Cardiac septum (tissue), 1 donor: ENCODE measurements at places on chromosomes 4 and X.

DNA sequence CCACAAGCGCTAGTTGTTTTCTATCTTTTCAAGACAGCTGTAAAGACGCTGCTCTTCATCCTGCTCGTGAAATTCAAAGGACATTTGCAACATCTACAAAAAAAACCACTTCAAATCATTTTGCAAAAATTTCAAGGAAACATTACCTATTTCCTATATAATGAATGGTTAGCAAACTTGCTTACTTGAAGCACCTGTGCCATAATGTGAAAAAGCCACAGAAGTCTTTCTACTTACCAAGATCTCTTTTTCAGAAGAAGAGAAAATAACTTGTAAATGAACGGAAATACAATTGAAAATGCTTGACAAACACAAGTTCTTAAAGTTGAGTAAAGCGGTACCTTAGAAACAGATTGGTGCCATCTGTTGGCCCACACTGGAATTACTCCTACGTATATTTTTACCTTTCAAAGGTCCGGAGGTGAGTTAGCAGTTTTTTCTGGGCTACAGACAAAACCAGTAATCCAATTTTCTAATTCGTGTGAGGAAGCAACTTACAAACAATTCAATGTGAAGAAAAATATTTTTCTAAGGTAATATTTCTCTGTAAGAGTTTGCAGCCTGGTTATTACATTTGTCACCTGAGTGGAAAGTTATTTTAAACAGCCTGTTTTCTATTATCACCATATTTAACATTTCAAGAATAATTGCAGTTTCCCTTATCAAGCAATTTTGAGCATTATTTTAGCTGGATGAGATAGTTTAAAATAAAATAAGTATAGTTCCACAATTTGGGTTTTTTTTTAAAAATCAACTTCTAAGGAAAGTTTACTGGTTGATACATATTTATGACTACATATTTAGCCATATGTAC, at the start of gene TLR6:
Gene TLR6, minus strand, starts transcription at position 294 of the 814 bp plus-strand sequence. CDS start 27,344 bp downstream, outside the sequence.
- DNase-seq, result no peak

DNA sequence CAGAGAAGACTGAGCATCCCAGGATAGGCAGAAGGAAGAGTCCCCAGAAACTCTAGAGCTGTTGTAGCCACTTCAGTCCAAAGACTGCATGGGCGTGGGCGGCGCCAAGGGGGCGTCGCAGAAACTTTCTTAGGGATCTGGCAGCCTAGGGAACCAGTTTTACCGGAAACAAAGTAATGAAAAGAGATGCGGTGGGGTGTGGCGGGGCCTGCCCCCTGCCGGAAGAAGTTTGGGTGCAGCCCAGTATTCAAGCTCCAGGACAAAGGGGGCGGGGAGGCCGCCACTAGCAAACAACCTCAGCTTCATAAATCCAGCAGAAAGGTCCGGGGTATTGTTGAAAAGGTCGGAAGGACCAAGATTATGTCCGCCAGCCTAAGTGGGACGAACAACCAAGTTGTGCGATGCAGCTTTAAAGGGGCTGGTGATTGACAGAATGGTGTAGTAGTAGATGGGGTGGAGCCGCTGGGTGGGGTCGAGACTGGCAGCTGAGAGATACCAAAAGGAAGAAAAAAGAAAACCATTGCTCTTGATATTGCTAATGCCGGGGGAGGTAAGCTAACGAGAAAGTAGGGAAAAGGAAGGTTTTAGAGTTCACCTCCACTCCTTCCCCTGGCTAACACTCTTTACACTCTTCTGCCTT, 190.5 kb downstream of the RRAGB start:
- no peak for DNase-seq

DNA sequence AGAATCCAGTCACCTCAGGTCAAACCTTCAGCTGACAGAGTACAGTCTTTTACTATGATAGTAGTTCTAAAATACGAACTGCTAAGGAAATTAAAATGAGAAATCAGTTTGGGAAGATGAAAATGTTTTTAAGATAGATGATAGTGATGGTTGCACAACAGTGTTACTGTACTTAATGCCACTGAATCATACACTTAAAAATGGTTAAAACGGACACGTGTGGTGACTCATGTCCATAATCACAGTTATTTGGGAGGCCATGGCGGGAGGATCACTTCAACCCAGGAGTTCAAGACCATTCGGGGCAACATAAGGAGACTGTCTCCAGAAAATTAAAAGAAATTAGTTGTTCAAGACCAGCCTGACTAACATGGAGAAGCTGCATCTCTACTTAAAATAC, 41.4 kb downstream of the ABHD18 start:
- no peak for DNase-seq

DNA sequence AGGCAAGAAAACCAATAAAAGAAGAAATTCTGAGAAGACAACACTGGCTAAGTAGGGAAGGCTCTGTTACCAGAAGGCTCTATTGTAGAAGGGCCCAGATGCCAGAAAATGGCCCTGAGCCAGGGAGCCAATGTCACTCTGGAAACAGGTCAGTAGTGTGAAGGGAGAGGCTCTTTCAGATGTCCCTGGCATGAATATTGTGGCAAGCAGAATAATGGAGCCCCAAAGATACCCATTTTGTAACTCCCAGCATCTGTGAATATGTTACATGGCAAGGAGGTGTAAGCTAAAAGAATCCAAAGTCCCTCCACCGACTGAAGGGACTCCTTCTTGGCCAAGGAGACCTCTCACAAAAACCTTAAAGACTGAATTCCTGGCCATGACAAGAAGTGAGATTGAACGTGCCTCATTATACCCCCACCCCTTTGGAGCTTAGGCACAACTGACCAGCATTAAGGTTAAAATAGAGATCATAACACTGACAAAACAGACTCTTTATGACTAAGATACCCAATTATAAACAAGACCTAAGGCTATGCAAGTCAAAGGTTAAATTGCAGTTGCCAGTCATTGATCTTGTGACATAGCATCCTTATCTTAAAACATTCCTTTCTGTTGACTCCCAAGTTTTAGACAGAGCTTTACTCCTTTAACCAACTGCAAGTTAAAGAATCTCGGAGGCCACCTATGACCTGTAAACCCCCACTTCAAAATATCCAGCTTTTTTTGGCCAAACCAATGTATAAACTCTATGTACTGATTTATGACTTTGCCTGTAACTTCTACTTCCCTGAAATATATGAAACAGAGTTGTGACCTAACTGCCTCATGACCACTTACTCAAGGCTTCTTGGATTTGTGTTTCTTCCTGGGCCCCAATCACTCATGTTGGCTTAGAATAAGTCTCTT, 42.2 kb upstream of the SMIM10 start:
- no peak for DNase-seq

GRCh38 chr4:2927696-2928075, 35.5 kb downstream of the NOP14 start:
- peak; percentile 44 for DNase-seq

DNA sequence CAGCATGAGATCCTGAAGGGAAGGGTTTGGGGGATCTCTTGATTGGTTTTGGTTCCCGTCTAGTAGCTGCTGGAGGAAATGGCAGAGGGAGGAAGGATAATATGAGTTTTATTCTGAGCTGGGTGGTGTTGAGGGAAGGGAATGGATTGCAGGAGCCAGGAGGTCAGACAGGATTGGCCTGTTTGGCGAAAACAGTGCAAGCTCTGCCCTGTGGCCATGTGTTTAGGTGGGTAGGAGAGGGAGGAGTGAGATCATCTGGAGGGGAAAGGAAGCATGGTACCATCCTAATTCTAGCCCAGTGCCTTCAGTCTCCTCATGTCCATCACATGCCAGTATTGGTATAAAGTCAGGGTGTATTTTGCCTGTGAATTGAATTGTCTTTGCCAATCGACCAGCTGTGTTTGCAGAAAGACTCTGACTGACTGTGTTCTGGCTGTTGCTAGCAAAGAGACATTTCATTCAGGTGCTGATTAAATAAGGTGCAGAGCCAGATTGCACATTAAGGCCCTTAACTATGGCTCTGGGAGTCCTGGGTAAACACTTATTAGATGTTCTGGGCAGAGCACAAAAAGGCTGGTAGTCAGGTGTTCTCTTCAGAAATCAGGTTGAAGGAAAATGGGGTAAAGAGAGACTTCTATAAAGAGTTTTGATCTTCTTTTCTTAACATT, 10.0 kb downstream of the TMEM164 start:
- DNase-seq, result no peak

DNA sequence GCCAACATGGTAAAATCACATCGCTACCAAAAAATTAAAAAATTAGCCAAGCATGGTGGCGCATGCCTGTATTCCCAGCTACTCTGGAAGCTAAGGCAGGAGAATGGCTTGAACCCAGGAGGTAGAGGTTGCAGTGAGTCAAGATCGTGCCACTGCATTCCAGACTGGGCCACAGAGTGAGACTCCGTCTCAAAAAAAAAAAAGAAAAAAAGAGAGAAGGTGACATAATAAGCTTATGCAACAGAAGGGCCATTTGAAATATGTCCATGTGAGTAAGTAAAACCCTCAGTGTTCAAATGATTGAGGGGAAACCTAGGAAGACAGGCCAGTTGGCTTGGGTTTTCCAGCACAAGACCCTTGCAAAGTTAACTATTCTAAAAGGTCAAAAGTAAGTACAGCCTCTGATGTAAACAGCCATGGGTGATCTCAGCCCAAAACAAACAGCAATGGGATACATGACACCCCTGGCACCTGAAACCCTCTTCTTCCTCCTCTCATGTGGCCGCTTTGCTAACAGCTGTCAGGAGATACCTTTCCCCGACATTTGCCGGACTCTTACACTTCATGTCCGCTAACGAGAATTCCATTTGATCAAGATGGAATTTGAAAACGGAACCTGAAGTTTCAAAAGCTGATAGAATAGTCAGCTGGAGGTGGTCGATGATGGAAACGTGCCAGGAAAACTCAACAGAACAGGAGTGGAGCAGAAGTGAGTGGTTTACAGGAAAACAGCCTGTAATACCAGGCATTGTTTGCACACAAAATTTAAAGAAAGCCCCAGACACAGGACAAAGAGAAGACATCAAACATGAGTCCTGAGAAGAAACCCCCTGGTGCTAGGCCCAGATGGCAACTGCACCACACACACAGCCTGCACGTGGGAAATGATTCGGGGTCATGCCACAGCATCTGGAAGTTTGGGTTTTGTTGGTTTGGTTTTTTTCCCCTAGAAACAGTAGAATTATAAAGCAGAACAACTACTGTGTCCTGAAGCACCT, 93.0 kb upstream of the STS start:
- DNase-seq, result no peak

DNA sequence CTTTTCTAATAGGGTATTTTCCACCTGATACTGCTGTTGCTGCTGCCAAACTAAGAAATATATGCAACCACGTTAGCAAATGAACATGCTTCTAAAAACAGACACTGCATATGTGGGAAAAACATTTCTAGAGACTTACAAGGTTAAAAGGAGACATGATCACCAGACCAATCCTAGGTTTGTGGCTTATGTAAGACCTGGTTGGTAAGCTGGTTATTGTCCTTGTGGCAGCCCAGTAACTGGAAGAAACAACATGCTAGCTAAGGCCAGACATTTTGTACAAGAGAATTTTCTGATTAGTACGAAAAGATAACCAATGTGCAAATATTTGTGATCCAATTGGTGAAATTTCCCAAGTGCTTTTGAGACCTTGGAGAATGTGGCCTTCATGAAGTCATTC, 112.0 kb downstream of the AFF2 start:
- no peak for DNase-seq

DNA sequence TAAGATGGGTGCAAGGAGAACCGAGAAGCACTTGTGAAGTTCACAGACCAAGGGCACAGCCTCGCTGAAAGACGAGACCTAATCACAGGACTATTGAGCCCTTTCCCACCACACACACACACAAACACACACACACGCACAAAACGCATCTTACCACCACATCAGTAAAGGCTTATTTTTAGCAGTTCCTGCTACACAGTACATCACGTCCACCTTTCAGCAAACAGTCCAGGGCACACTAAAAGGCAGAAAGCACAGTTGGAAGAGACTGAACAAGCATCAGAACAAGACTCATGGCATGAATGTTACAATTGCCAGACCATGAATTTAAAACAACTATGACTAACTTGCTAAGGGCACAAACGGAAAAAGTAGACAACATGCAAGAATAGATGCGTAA, 83.6 kb upstream of the MAPK10 start:
- no peak for DNase-seq

DNA sequence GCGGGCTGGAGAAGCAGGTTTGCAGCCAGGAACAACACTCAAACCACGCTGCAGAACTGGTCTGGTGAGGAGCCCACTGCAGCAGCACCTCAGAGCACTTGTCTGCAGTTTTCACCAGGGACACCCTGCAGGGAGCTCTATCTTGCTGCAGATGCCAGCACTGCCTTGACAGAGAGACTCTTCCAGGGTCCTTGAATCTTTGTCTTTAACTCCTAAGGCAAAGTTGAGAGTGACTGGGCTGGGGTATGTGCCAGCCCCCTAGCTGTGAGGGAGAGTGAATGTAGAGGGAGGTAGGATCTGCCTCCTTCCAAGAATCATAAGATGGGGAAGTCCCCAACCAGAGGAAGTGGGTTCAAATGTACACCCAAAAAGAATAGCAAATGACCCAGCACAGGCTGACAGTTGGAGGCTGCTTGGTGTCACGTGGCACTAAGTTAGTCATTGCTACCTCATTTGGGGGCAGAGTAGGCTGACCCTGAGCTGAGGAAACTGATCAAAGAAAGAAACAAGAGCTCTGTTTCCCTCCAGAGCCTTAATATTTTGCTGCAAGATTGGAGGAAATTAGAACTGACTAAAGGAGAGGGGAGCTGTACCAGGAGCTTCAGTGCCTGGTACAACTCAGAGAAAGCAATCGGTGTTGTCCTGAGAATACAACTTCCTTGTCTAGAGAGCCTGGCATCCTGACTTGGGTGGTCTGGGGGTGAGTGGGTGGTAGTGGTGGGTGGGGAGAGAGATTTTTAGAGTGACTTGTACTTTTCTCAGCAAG, 28.2 kb upstream of the HUWE1 start:
- no peak for DNase-seq

DNA sequence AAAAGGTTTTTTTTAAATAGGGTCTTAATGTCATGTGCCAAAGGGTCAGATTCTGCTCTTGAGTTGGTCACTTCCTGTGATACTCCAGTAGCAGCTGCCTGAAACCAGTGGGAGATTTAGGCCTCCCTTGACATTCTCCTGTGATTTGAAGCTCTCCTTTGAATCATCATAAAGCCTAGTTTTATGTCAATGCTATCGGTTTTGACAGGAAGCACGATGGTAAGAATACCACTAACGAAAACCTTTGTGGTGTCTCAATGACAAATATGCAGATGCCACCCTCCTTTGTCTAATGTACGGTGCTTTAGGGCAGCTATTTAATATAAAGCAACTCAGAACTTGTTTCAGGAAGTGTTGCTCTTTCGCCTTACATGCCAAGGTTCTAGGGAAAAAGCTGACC, 44.2 kb downstream of the CCNI start:
- DNase-seq, result no peak

DNA sequence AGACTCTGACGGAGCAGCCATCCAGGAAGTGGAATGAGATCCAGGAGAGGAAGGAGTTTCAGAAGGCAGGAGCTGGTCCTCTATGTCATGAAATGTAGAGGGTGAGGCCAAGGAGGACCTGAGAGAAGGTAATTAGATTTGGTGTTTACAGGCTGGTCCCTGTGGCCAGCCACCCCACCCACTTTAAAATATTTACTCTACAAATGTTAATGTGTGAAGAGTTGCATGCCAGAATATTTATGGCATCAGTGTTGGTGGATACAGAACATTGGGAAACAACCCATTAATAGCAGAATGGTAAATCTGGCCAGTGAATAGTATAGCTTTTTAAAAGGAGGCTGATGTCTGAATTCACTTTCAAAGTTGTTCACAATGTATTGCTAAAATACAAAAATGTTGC, 17.6 kb downstream of the TMEM164 start:
- DNase-seq, result no peak
